Activated CD4-positive, CD25-positive, alpha-beta regulatory T cell treated with anti-CD3 and anti-CD28 coated beads, Interleukin-2, amount 50 U/mL, for 16 hours (primary cell): ENCODE measurements at places on chromosomes 2 and 18.

GRCh38 chr2:229610333-229610732 lies 104.0 kb downstream of the DNER start:
- no peak for DNase-seq

GRCh38 chr2:26469092-26469710 lies 8.7 kb downstream of the OTOF start:
- DNase-seq = peak; percentile 28

GRCh38 chr18:12911929-12912703 lies 28.1 kb upstream of the PTPN2 start:
- DNase-seq = no peak

GRCh38 chr18:64710105-64710861 lies 561.4 kb upstream of the LINC00305 start:
- DNase-seq = no peak

- no peak for DNase-seq
These were observed 119.5 kb upstream of the TLK1 start for GRCh38 chr2:171279983-171280790.
